ENCODE measurements at places on chromosomes 7 and 10. TPM values are rescaled to one million over a fixed set of nuclear protein-coding genes. Genes with fewer than 3 reads are reported as not detected.

Gene MACC1
- total RNA-seq, result under 0.01 TPM

Gene IFIT1B
- total RNA-seq, result not detected

Gene WNT2
- under 0.01 TPM for total RNA-seq

Gene TMEM270
- total RNA-seq, result not detected

Gene SLC13A1
- total RNA-seq, result not detected

Data from melanocyte of skin (primary cell).